ENCODE measurements at places on chromosomes 3 and 15.

GRCh38 chr15:29669823-29670222, 152.4 kb downstream of the TJP1 start:
- no peak for DNase-seq

DNA sequence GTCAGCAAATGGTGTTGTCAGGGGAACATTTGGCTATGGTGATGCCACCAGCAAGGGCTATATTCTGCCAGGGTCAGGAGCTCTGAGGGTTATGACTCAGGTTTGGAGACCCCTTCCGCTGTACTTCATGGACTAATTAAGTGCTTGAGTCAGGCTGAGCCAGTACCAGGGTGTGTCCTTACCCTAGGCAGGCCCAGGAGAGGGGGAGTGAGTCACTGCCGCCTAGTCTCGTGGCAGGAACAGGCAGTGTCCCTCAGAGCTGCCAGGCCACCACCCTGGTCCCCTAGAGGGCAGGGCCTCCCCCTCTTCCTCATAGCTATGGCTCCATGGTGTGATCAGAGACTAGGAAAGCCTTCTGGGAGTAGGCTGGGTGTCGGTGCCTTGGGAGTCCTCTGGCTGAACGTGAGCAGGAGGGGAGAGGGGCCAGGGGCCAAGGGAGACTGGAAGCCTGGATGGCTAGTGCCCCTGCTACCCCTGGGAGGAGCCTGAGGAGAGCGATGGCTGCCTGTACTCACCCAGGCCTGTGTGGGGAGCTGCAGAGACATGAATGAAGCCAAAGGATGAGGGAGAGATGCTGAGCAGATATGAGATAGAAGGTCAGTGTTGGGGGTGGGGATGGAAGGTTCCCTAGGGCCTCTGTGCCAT, 10.6 kb downstream of the MAPKAPK3 start:
- DNase-seq: peak; percentile 26

- DNase-seq: no peak
Measured at GRCh38 chr3:167972502-167972901, 123.2 kb downstream of the GOLIM4 start.

GRCh38 chr3:62051506-62051905, 321.8 kb downstream of the FEZF2 start:
- peak; percentile 26 for DNase-seq

DNA sequence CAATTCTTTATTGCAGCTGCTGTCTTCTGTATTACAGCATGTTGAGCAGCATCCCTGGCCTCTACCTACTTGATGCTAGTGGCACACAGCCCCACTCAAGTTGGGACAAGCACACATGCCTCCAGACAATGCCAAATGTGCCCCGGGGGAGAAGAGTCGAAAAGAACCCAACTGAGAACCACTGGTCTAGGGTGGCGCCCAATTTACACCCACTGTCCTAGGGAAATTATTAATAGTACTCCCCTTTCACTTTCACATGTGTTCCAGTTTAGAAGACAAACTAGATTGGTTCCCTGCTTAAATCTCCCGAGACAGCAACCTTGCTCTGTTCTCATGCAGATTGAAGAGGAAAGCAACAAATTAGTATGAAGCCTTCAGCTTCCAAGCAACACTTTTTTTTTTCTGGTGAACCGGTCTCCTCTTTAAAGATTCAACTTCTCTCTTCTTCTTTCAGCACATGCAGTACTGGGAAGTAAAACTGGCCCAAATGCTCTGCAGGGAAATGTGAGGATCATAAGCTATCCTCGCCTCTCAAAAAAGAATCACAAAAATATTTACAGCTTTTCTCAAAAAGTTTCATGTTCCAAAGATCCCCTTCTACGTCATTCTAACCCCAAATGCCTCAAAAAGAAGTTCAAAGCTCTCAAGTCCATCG, 823.9 kb upstream of the CFAP20DC start:
- DNase-seq: no peak

DNA sequence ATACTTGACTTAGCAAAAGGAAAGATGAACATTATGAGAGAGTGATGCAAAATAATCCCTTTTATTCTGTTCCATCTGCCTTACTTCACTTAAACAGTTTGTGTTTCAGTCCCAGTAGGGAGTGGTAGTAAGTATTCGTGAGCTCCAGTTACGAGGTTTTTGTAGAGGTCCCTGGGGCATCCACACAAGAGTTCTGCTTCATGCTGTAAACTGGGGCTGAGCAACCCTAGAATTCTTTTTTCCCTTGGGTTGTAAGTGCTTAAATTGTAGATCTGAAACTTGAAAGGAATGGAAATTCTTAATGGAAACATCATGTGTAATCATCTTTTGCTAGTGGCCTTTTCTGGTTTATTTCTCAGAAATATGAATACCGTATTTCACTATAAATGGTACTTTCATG, 79.5 kb downstream of the SEMA6D start:
- DNase-seq: no peak

DNA sequence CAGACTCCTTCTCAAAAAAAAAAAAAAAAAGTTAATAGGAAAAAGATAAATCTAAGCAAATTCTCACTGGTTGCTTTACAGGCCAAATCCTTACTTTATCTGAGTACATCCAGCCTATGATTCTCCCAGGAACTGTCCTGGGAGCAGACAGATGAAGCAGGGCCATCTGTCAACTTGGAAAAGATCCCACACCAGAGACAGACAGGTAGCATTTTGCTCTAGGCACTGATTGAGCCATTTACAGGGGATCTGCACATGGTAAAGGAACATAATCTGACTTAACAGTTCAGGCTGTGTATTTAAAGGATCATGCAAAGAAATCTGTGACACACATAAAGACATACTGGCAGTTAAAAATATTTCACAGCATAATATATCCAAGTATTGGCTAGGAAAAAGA, 1006.5 kb downstream of the TBL1XR1 start:
- DNase-seq: no peak

DNA sequence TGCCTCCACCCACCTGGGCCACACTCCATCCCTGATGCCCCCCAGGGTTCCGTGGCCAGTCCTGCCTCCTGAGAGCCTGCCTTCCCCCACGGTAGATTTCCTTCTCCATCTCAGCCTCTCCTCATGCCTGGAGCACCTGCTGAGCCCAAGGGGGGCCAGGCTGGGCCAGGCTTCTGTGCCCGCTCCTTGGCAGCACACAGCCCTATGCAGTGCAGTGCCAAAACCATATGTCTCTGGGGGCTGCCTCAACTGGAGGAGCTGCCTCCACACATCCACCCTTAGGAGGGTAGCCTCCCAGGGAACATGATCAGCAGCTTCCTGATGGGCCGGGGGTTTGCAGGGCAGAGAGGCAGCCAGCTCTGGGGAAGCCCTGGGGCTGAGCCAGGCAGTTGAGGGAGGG, 24.6 kb upstream of the GATA2 start:
- no peak for DNase-seq

GRCh38 chr3:30286811-30287210, 319.6 kb upstream of the TGFBR2 start:
- no peak for DNase-seq

DNA sequence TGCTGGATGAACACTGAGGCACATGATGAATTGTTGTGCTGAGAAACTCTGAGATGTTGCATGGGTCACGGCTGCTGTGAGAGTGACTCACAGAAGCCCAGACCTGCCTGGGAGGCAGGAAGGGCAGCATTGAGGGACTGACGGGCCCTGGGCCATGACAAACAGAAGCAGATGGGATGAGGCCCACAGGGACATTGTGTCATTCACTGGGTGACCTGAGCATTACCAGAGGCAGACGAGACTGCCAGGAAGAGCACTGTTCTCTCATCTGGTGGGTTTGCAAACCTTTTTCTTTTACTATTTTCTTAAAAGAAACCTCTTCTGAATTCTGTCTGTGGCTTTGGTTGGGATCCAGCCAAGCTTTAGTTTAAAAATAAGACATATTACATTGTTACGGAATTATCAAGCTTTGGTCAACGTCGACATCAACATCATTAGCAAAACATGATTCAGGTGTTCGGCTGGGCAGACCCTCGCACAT, 67.8 kb downstream of the BDH1 start:
- no peak for DNase-seq

GRCh38 chr3:104596551-104596950, 770.2 kb upstream of the ALCAM start:
- DNase-seq: peak; percentile 62

DNA sequence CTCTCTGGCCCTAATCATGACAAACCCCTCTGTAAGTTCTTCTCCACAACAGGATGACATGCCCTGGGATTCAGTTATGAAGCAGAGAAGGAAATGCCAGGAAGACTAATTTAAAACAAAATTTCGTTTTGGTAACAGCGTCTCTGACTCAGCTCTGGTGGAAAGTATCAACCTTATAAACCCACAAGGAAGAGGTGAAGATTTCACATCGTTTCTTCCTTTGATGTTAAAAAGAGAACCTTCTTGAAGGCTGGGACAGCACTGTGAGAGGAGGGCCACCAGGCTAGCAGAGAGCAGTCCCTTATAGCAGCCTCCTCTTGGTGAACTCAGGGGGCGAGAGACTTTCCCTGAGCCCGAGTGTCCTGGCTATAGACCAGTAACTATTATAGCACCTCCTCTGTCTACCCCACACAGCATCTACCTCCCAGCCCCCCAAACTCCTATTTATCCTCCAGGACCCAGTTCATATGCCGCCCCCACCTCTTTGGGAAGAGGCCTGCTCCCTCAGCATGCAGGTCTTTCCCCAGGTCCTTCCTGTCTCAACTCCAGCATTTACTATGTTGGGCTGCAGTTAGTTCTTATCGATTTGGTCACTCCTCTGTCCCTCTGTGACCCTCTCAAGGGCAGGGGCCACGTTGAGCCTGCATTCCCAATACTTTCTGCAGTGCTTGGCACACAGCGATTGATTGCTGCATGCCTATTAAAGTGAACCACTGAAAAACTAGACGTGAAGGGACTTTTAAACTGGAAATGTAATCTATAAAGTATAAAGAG, 321.5 kb upstream of the ICE2 start:
- no peak for DNase-seq

- no peak for DNase-seq
Measured at GRCh38 chr15:48563934-48564333, 81.6 kb downstream of the FBN1 start.

GRCh38 chr3:137988152-137988551, 21.8 kb upstream of the CLDN18 start:
- DNase-seq: no peak

GRCh38 chr3:99537416-99537815, 101.0 kb upstream of the COL8A1 start:
- DNase-seq: no peak

DNA sequence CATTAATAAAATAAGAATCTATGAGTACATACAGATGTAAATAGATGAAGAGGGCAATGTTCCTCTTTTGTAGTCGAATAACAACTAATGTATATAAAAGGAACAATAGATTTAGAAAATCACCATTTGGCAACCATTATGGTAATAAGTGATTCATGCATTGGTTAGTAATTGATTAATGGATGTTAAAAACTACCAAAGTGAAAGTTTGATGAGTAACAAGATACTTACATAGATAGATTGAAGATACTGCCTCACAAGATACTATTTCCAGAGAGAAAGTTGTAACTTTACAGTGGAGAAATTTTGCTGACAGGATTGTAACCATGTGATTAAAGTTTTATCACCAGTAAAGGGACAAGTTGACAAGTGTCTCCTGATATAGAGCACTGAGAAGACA, 55.0 kb downstream of the TCF12 start:
- no peak for DNase-seq

- DNase-seq: peak; percentile 77
Measured at GRCh38 chr3:18424729-18425640, at the start of gene SATB1. SATB1 (minus strand) TSS chr3:18425339; CDS start chr3:18420967, 4,372 bp downstream.

- DNase-seq: no peak
Measured at GRCh38 chr15:64286473-64286872, 69.5 kb downstream of the CSNK1G1 start.

- DNase-seq: no peak
Measured at GRCh38 chr3:33146791-33147445, 33.1 kb downstream of the CRTAP start.

DNA sequence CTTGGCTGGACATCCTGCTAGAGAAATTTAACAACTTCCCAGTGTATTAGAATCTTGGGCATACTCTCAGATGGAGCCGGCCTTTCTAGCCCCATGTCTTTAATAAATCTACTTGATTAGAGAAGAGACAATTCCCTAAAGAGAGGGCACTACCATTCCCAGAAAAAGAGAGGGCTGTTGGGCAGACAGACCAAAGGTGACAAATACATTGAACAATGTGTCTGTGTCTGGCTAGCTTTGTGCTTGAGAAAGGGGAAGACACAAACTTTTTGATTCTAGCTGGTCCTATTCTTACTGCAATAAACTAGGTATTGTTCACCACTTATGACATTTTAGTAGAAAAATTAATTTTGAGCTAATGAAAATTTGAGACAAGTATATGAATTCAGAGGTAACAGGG, 57.7 kb downstream of the DUT start:
- no peak for DNase-seq

DNA sequence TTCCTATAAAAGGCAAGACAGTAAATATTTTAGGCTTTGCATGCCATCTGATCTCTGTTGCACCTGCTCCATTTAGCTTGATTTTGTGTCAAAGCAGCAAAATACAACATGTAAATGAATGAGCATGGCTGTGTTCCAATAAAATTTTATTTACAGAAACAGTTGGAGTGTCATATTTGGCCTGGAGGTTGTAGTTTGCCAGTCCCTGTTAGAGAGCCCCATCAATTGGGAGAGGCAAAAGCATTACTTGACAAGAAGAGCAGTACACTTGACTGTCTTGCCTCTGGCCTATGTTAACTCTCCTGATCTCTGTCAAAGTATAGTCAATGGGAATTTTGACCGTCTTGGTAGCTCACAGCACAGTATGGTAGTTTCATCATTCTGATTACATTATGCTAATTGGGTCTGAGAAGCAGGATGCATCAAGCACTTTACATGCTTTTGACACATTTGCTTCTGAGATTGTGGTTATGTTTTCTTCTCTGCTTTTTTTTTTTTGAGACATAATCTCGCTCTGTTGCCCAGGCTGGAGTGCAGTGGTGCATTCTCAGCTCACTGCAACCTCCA, 35.4 kb downstream of the SLC28A2 start:
- DNase-seq: peak; percentile 13

DNA sequence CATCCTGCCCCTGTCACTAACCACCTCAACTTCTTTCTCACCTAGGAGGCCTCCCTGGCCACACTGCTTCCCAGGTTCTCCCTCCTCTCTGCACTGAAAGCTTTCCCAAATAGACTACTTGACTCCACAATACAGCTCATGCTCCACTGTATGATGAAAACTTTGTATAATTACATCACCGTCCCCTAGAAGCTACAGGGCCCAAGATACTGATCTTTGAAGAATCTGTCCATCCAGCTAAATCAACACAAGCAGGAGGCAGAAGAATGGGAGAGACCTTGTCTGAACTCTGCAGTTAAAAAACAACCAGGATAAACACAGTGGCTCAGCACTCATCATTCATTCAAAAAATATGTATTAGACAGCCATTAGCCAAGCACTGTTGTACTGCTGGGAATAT, 26.4 kb upstream of the RPS17 start:
- no peak for DNase-seq

Data from NCI-H526 (cell line).